ENCODE measurements at places on chromosomes 7 and 10.

- no peak for DNase-seq
These were observed 247.8 kb upstream of the AOAH start for GRCh38 chr7:36972140-36972518.

DNA sequence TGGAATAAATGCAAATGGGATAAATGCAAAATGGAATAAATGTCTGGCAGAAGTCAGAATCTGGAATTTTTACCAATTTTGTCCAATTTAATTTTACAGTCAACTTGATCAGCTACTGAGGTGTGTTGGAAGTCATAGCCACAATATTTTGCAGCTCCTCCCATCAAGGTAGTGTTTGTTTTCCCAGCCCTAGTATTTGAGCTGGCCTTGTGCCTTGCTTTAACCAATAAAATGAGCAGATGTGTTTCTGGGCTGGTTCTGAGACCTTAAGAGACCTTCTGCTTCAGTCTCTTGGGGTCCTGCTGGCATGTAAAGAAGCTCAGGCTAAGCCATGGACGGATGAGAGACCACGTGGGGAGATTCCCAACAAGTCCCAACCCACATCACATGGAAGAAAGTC lies 42.7 kb upstream of the RSBN1L start:
- DNase-seq = no peak

GRCh38 chr7:157347217-157347904 lies 10.6 kb downstream of the DNAJB6 start:
- DNase-seq = no peak

DNA sequence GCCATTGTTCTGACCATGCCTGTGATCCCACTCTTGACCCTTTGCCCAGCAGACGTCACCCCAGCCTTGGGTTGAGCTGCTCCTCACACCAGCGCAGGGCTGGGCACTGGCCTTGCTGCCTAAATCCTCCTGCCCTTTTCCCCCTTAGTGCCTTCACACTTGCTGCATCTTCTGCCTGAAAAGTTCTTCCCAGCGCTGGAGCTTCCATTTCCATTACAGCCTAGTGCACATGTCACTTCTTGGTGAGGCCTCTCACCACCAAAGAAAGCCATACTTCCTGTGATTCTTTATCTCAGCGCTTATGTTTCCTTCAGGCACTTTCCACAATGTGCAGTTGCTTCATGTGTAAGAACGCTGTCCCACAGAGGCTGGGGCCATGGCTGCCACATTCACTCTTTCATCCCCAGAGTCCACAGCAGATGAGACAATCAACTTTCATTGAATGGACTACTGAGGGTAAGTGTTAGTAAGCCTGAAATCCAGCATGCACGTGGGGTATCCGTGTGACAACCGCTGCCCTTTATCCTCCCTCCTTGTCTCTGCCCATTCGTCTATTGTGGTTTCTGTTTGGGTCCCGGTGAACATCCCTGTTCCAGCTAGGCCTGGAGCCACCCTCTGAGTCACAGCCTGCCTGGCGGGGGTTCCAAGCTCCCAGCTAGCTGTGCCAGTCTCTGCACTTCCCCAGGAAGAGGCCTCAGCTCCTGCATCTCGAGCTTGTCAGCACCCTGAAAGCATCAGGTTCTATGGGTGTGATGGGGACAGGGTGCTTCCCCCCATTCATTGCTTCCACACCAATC lies 37.3 kb downstream of the ADRA2A start:
- no peak for DNase-seq

GRCh38 chr7:101185258-101185839 lies 5.3 kb upstream of the NAT16 start:
- DNase-seq = no peak

GRCh38 chr7:79093421-79093820 lies 360.0 kb downstream of the MAGI2 start:
- DNase-seq = no peak

DNA sequence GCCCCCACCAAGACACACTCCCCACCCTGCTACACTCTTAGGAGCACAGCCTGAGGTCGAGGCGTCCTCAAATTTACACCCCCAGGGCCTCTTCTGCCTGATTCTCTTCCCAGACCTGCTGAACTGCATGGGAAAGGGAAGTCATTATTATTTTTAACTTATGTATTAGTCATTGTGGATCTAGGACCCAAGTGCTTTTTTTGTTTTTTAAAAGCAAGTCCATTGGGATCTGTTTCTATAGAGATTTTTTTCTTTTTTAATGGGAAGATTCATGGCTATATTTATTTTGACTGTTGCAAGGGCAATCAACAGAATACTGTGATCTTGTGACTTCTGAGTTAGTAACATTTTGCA lies 203.8 kb downstream of the ZMYND11 start:
- no peak for DNase-seq

GRCh38 chr10:16458166-16458955 lies 21.6 kb downstream of the PTER start:
- no peak for DNase-seq

- no peak for DNase-seq
These were observed 64.0 kb downstream of the ZNF33B start for GRCh38 chr10:42574336-42574735.

DNA sequence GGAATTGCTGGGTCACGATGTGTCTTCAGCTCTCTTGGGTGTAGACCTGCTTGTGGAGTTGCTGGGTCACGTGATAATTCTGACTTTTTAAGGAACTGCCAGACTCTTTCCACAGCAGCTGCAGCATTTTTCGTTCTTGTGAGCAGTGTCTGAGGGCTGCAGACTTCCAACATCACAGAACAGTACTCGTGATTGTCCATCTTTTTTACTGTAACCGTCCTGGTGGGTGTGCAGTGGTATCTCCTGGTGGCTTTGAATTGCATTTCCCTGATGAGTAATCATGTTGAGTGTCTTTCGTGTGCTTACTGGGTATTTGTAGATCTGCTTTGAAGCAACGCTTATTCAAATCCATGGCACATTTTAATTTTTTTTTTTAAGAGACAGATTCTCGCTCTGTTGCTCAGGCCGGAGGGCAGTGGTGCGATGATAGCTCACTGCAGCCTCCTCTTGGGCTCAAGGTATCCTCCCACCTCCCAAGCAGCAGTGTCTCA lies 22.7 kb downstream of the INPP5A start:
- no peak for DNase-seq

- DNase-seq = no peak
These were observed 449 bp downstream of the NUDT5 start for GRCh38 chr10:12195281-12195602.

DNA sequence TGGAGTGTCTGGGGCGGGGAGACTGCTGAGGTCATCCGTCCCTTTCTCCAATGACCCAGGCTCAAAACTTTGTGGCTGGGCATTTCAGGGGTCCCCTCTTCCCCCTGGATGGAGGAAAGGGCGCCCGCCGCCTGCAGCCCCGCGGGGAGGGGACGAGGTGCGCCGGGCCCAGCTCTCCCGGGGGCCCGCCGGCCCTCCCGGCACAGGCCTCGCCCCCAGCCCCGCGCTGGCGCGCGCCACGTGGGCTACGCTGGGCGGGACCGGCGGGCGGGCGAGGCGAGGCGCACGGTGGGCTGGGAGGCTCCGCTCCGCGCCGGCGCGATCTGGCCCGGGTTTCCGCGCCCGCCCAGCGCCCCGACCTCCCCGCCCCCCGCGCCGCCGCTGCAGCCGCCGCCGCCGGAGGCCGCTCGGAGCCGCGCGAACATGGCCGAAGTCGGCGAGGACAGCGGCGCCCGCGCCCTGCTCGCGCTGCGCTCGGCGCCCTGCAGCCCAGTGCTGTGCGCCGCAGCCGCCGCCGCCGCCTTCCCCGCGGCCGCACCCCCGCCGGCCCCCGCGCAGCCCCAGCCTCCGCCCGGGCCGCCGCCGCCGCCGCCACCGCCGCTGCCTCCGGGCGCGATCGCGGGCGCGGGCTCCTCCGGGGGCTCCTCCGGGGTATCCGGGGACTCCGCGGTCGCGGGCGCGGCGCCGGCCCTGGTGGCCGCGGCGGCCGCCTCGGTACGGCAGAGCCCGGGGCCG lies at the start of gene FOXK1:
TSS of gene FOXK1 (plus strand) at position 410 of the 735 bp plus-strand sequence. CDS start at position 424, 14 bp downstream.
- peak; percentile 90 for DNase-seq

- DNase-seq = no peak
These were observed 861 bp downstream of the NRBF2 start for GRCh38 chr10:63133821-63134557.

GRCh38 chr10:89351780-89352597 lies 24.2 kb downstream of the IFIT3 start:
- peak; percentile 85 for DNase-seq

GRCh38 chr10:10056961-10057360 lies 960.7 kb upstream of the CELF2 start:
- no peak for DNase-seq

GRCh38 chr10:103287992-103288391 lies 11.1 kb downstream of the INA start:
- DNase-seq = no peak

GRCh38 chr10:108039821-108040584 lies 875.5 kb upstream of the SORCS1 start:
- DNase-seq = peak; percentile 36

- DNase-seq = no peak
These were observed 25.5 kb downstream of the PHF14 start for GRCh38 chr7:10998996-10999757.

DNA sequence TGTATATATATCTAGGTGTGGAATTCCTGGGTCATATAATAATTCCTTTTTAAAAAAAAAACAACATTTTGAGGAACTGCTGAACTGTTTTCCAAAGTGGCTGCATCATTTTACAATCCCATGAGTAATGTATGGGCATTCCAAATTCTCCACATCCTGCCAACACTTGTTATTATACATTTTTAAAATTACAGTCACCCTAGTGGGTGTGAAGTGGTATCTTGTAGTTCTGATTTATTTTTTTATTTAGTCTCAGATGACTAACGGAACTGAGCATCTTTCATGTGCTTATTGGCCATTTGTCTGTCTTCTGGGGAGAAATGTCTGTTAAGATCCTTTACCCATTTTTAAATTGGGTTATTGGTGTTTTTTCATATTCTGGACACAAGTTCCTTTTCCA lies 12.0 kb upstream of the KLHL7 start:
- peak; percentile 12 for DNase-seq

GRCh38 chr7:151902311-151902710 lies 25.4 kb upstream of the PRKAG2 start:
- no peak for DNase-seq

Data from LoVo (cell line).